Immature natural killer cell (primary cell): ENCODE measurements at places on chromosomes 11 and 22.

- DNase-seq: no peak
Measured at GRCh38 chr11:88704485-88704884, 361.3 kb downstream of the GRM5 start.

DNA sequence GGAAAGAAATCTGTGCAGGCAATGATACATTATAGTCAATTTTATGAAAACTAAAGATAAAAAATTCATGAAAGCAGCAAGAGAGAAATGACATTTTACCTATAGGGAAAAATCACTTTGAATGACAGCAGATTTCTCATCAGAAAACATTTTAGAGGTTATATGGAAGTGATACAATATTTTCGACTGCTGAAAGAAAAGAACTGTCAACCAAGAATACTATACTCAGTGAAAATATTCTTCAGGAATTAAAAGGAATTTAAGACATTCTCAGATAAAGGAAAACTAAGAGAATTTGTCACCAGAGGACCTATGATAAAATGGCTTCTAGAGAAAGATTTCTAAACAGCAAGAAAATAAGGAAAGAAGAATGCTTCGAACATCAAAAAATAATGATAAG, 820.8 kb downstream of the DLG2 start:
- no peak for DNase-seq

DNA sequence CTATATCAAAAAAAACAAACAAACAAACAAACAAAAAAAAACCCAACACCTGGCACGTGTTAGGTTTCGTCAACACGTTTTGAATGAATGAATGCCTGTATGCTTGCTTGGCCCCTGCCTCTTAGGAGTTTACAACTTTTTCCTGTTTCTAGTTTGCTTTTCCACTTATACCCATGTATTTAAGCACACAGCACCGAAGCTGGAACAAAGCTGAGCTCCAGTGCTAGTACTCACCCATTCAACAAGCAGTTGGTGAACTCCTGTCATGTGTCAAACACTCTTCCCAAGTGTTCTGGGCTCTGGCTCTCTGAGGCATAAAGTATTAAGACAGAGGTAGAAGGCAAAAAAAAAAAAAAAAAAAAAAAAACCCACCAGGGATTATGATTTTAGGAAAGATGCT, 599.3 kb downstream of the BUD13 start:
- DNase-seq: no peak

GRCh38 chr11:78535920-78536319, 38.7 kb downstream of the NARS2 start:
- no peak for DNase-seq

DNA sequence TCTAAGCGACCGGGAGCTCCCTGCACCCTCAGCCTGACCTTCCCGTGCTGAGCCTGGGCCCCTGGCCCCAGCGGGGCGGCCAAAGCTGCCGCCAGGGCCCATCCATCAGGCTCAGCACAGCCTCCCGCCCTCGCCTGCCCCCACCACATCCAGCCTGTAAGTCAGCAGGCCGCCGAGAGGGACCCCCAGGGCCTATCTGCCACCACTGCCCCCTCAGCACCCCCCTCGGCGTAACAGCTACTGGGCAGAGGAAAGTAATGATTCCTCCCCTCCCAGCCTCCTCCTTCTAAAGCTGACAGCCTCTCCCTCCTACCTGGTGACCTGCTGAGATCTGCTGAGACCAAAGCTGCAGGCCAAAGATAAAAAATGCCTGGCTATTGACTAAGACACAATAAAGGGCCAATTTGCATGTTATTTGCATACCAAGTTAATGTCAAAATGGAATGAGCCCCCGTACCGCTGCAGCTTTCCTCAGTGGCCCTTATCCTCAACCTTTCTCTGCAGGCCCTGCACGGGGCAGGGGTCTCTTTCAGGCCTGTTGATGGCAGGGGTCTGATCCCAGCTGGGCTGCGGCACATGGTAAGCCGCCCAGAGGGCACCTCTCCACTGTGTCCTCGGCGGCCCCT, 51.6 kb downstream of the RPUSD4 start:
- no peak for DNase-seq
